ENCODE measurements at places on chromosomes 1 and 21. TPM values are rescaled to one million over a fixed set of nuclear protein-coding genes. Genes with fewer than 3 reads are reported as not detected.

The DCST1 gene
- total RNA-seq: not detected

GRCh38 chr1:43256675-43257570 lies 12.9 kb upstream of the TMEM125 start:
- no peak for DNase-seq

DNA sequence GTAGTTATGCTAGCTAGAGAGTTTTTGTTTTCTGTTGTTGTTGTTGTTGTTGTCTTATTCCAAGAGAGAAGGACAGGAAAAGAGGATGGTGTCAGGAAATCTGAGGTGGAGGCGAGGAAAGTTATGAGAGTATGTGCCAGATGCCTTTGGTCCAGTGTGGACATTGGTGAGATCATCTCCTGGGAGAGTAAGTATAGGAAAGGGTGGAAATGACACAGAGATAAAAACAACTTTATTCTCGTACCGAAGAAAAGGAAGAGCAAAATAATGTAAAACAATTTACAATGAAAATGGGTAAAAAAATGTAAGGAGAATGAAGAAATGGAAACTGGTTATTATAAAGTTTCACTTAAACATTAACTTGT lies 97.4 kb upstream of the ADGRL2 start:
- no peak for DNase-seq

The HPCAL4 gene
- total RNA-seq: 1.9 TPM

The GPR61 gene
- not detected for total RNA-seq

GRCh38 chr1:172549621-172550280 lies 16.8 kb downstream of the SUCO start:
- DNase-seq: no peak

The PPIAL4G gene
- total RNA-seq: 0.24 TPM

DNA sequence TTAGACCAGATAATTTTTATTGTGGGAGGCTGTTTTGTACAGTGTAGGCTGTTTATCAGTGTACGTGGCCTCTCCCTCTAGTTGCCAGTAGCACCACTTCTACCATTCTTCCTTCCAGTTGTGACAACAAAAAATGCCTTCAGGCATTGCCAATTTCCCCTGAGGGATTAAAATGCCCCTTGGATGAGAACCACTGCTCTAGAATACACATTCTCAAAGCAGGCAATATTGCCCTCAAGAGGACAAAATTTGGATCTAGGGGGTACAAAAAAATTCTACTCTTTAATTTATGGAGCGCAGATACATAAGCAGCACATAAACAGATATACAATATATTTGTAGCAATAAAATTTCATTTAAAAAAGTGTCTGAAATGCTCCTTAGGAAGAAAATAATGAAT lies 674.6 kb downstream of the PTPRC start:
- no peak for DNase-seq

The F13B gene
- not detected for total RNA-seq

GRCh38 chr1:162678439-162678838 lies 46.2 kb downstream of the DDR2 start:
- DNase-seq: no peak

DNA sequence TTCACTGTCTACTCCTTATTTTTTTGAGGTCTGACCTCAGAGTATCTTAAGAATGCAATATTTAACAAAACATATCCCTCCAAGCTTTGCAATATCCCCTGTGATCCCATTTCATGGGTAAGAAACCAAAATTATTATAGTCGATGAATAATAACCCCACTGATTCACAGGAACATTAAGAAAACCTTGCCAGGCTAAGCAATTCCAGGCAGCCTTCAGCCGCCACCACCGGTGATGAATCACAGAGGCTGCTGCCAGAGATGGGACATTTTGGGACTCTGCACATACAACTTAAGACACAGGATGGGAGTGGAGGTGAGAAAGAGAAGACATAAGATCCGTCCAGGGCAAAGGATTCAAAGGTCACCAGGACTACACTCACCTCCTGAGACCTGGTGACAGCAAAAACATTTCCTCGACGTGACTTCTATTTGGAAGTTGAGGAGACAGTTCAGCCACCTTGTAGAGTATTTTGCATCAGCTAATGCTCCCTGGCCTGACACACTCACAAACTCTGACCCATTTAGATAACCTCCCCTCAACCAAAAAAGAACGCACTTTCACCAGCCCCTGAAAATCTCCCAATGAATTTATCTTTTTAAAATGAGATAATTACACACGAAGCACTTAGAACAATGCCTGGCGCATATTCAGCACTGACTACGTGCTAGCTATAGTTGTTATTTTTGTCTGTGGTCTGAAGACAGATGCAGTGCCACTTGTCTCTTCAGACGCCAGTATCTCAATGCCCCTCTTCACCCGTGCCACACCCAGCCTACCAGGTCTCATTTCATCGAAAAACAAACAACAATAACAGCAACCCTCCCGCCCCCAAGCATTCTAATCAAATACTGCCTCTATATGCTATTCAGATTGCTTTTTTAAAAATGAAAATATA lies 17.8 kb upstream of the OVAAL start:
- DNase-seq: no peak

DNA sequence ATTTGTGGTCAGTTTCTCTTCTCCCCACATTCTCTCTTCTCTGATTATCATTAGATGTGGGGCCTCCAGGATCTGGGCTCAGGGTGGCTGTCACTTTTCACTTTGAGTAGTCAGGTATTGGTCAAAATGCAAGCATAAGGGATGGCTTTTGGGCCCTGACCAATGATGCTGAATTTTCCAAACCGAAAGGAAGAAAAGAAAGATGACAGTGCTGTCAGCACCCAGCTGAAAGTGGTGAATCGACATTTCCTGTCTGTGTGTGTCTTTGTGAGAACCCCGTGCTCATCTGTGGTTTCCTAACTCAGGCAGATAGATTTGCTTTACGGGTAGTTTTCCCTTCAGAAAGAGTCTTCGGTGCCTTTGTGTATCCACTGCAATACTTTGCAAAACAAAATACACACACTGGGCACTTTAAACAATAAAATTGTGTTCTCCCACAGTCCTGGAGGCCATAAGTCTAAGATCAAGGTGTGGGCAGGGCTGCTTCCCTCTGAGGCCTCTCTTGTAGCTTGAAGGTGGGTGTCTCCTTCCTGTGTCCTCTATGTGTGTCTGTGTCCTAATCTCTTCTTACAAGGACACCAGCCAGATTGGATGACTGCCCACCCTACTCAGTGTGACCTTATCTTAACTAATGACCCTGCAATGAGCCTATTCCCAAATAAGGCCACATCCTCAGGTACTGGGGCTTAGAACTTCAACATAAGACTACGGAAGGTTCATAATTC lies 274.8 kb upstream of the AJAP1 start:
- DNase-seq: no peak

The KRTAP19-3 gene
- total RNA-seq: not detected

DNA sequence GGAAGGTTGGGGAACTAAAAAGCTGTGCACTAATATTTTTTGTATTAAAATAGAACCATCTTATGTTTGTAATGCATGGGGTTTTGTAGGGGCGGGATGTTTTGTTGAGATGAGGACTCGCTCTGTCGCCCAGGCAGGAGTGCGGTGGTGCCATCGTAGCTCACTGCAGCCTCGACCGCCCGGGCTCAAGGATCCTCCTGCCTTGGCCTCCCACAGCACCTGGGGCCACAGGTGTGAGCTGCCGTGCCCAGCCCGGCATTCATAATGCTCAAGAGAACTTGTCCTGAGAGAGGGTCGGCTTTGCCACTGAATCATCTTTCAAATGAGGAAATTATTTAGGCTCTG lies 3.0 kb upstream of the C1orf159 start:
- DNase-seq: no peak

The ZNF697 gene
- 8.1 TPM for total RNA-seq

- DNase-seq: no peak
Observed at GRCh38 chr1:168689726-168690602, 39.0 kb downstream of the DPT start.

GRCh38 chr1:246597340-246597739 lies 31.1 kb downstream of the CNST start:
- no peak for DNase-seq

The ZMYND12 gene
- total RNA-seq: 2.4 TPM

The DIRAS3 gene
- total RNA-seq: 0.47 TPM

The SLC25A34 gene
- total RNA-seq: 1.4 TPM

- no peak for DNase-seq
Observed at GRCh38 chr1:184350573-184350972, 36.3 kb upstream of the C1orf21 start.

- DNase-seq: peak; percentile 88
Observed at GRCh38 chr1:27527890-27528817, 38.2 kb upstream of the WASF2 start.

DNA sequence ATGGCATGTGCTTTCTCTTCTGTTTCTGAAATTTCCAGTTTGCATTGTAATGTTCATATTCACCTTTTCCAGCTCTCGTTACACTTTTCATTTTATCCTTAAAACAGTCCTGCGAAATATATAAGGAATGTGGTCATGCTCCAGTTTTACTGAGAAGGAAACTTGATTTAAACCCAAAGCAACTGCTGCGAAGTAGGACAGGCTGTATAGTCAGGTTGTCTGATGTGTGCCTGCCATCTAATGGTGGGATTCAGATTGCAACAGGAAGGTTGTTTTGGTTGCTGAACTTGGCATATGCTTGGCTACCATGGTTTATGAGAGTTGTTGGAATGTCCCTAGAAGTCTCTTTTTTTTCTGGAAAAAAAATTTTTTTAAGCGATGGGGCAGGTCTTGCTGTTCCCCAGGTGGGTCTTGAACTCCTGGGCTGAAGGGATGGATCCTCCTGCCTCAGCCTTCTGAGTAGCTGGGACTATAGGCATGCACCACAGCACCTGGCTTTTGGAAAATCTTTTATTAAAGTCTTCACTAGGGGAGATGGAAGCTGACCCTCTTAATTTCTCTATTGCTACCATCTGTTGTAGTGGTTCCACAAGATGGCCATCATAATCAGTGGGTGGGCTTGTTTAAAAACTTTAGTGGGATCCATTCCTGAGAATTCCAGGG lies 86.9 kb downstream of the UCK2 start:
- DNase-seq: no peak

The KCNE1 gene
- total RNA-seq: 21.2 TPM

- DNase-seq: no peak
Observed at GRCh38 chr21:29228306-29228705, 70.4 kb upstream of the BACH1 start.

The TOMM40L gene
- 12.7 TPM for total RNA-seq

DNA sequence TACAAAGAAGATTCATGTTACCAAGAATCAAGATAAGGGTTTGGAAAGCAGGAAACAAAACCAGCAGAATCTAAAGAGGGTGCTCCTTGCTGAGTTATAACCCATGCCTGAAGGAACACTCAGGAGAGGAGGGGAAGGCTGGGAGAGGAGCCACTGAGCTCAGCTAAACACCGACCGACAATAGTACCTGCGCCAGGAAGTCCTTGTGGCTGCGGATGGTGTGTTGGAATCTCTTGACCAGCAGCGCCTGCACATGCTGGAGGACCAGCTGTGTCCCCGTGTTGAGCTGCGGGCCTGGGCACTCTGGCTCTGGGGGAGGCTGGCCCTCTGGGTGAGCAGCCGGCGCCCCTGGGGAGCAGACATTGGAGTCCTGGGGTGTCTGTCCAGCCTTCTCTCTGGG lies 89.4 kb downstream of the ABCA4 start:
- DNase-seq: no peak

DNA sequence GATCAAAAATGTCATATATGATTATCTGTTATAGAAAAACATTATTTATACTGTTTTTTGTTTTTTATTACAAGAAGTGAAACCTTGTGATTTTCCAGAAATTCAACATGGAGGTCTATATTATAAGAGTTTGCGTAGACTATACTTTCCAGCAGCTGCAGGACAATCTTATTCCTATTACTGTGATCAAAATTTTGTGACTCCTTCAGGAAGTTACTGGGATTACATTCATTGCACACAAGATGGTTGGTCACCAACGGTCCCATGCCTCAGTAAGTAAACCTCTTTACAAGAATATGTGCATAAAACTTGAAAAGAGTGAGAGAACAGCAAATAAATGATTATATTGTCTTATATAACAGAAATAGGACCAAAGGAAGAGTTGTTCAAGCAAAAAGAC lies 14.5 kb downstream of the CFHR4 start:
- no peak for DNase-seq

The C1orf141 gene
- 0.45 TPM for total RNA-seq

- peak; percentile 58 for DNase-seq
Observed at GRCh38 chr1:101239095-101240040, 2.5 kb downstream of the S1PR1 start.

DNA sequence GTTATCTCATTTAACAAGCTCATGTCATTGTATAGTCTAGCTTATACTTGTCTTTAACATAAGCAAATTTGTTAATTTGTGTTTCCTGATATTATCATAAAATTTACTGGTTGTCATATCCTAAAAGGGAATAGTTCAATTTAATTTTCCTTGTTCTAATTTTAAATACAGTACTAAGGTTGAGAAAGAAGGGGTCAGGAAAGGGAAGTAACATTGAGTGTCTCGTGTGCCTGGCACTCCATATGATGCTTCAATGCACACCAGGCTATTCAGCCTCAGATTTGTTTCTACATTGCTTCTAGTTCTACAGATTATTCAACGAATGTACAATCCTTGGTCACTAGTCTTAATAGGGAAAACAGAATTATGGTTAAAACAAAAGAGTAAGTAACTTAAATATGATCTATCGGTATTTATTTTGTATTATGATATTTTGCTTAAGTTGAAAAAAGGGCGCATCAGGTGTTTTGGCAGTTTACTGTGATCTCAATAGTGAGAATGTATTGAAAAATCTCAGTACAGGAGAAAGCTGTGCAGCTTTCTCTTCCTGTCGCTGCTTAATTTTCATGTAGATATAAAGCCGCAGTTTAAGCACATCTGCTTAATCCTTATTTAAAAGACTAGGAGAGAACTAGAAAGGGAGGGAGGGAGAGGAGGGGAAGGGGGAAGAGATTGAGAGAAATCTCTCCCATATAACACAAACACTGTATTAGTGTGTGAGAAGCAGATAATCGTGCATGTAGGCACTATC lies 13.0 kb downstream of the PTPRC start:
- no peak for DNase-seq

DNA sequence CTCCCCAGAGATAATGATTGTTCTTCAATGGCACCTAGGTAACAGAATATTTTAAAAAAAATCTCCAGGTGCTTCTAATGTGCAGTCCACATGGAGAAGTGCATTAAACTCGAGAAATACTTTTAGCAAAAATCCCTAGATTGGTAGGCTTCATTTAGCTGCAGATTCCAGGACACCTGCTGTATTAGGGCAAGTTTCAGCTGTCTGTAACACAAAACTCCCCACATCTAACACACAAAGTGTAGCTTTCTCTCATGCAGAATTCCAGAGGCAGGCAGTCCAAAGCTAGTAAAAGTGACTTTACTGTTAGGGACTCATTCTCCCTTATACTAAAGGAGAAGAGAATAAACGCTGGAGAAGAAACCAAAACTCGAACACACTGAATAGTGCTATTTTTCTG lies 1414.3 kb upstream of the B3GALT2 start:
- DNase-seq: no peak

GRCh38 chr1:5756434-5757186 lies 235.6 kb downstream of the NPHP4 start:
- DNase-seq: no peak

The AMY2B gene
- 14.5 TPM for total RNA-seq

The ARMH1 gene
- 6.4 TPM for total RNA-seq

The KIF14 gene
- total RNA-seq: 2.2 TPM

The ELF3 gene
- total RNA-seq: 146 TPM

The RAP1GAP gene
- total RNA-seq: 20.7 TPM

Measured in left lung (tissue), 14 donors.